ENCODE measurements at places on chromosomes 16 and 17.

DNA sequence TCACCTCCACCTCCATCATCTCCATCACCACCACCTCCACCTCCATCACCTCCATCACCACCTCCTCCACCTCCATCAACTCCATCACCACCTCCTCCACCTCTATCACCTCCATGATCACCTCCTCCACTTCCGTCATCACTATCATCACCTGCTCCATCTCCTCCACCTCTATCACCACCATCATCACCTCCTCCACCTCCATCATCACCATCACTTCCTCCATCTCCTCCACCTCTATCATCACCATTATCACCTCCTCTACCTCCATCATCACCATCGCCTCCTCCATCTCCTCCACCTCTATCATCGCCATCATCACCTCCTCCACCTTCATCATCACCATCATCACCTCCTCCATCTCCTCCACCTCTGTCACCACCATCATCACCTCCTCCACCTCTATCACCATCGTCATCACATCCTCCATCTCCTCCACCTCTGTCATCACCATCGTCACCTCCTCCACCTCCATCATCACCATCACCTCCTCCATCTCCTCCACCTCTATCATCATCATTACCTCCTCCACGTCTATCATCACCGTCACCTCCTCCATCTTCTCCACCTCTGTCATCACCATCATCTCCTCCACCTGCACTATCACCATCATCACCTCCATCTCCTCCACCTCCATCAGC, 27.0 kb downstream of the ADGRG5 start:
- DNase-seq = no peak

GRCh38 chr17:57874058-57874419, 24.2 kb upstream of the MRPS23 start:
- no peak for DNase-seq

DNA sequence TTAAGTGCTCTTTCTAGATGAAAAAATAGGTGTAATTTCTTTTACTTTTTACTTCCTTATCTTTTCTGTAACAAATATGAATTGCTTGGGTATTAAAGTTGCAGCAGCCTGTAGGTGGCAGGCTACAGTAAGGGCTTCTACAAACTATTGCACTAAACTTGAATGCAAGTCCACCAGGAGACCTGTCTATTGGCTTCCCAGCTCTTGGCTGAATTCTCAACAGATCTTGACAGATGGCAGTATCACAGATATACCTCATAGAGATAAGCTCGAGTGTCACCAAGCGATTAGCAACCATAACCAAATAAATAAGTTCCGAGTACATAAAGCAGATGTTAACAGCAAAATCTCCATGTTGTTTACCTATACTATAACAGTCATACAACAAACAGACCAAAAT, 5.9 kb downstream of the BBS2 start:
- DNase-seq = peak; percentile 50

DNA sequence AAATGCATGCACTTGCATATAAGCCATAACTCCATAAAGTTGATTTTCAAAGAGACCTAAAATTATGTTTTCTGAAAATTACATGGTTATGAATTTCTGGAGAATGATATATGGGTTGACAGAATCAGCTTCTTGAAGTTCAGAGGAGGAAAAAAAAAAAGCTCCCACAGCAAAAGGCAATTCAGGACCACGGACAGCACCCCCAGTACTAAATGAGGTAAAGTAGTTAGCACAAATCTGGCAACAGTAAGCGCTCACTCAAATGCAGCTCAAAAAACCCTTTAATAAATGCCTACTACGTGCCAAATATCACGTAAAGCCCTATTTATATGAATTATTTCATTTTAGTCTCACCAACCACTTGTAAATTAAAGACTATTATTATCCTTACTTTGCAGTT, 135.2 kb downstream of the SHISA9 start:
- no peak for DNase-seq

DNA sequence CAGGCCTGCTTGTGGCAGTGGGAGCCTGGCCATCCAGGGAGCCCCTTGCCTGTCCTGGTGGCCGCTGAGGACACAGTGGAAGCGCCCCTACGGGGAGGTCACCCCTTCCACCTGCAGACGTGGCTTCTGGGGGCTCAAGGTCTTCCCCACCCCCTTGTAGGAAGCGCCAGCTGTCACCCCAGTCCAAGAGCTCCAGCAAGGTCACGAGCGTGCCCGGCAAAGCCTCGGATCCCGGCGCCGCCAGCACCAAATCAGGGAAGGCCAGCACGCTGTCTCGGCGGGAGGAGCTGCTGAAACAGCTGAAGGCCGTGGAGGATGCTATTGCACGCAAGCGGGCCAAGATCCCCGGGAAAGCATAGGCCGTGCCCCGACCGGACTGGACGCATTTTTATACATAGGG, 7.4 kb upstream of the IL17C start:
- DNase-seq = no peak

DNA sequence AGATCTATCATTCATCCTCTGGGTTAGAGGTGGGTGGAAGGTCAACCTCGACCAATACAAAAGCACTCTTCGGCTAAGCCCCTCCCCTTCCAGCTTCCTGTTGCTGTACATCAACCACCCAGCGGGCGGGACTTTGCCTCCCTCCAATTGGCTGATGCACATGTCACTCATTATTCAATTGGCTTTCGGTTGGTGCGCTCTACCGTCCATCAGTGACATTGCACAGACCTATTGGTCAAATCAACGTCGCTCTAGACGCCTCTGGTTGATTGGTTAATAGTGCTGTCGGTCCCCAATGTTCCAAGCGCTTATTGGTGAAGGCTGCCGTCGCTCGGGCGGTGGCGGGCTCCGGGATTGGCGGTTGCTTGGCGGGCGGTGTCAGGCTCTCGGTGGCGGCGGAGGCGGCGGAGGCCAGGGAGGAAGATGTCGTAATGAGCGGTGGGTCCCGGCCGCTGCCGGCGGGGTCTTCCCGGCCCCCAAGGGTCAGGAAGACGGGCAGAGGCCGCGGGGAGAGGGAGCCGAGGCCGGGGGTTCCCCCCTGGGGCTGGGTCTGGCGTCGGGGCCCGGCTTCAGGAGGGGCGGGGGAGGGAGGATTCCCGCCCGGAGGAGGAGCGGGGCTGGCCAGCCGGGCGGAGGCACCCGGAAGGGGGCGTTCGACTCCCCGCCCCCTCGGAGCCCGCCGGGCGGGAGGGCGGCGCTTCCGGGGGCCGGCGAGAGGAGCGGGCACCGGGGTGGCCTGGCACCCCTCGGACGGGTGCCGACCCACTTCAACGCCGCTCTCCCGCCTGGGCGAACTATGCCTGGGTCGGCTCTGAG, at the start of gene SP2:
Gene SP2 (plus strand): TSS at position 381 of the 816 bp plus-strand sequence. CDS start 51 bp downstream, at position 432.
- peak; percentile 99 for DNase-seq

All from CD4-positive, alpha-beta T cell treated with Interleukin-6 at 100 ng/mL for 8 hours (primary cell).